HTR-8/SVneo (cell line): ENCODE measurements at places on chromosomes 7 and 10.

DNA sequence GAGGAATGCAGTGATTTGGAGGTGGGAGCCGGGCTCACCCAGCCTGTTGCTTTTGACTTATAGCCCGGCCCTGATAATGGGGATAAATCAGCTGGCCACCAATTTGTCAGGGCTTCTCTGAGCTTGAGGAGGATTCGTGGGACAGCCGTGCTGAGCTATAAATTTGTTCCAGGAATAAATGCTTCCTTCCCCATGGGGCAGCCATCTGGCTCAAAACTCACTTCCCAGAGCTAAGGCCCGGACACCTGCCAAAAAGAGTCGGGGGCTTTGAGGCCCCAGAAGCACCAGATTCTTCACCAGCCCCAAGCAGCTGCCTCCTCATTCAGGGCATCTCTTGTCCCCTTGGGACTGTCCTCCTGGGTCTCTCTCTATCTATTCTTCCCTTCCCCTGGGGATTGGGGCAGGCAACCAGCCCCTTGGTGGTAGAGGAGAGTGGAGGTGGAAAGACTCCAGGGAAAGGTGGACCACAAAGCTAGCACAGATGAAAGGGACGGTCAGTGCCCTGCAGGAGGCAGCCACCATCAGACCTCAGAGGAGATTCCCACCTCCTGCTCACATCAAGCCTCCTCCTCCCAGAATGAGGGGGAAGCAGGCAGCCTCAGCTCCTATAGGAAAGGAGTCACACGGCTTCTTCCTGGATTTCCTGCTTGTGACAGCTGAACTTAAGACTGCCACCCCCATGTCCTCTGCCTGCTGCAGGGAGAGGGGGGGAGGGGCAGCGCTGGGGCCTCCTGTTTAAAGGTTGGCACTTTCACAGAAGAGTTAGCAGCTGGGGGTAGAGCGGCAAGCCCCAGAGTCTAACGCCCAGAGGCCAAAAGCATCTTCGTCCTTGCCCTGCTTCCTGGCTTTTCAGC is 44.2 kb upstream of the LRRC4 start:
- no peak for DNase-seq

GRCh38 chr10:122864901-122865300 is 14.5 kb downstream of the FAM24B start:
- no peak for DNase-seq

- no peak for DNase-seq
Measured at GRCh38 chr10:77189520-77189919, 448.1 kb downstream of the KCNMA1 start.

DNA sequence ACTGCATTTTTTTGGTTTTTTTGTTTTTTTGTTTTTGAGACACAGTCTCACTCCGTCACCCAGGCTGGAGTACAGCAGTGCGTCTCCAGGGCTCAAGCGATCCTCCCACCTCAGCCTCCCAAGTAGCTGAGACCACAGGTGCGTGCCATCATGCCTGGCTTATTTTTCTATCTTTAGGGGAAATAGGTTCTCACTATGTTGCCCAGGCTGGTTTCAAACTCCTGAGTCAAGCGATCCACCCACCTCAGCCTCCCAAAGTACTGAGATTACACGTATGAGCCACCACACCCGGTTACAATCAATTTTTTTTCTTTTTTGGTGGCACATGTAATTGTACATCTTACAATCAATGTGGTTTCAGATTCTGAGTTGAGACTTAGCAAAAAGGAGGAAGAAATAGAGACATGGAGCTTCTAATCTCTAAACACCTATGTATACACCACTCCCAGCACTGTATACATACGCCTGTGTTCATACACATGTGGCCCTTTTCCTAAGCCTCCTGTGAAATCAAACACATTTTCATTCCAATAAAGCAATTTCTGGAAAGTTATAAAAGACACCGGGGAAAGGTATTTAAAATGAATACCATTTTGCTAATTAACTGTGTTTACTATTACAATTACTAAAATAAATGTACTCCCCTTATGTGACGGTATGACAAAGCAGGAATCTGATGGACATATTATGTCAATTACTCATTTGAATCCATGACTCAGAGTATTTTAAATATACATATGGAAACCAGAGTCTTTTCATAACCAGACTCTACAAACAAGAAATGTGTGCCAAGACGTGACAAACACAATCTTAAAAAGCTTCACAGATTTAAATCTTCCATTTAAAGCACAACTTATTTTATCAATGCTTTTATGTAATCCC is 40.9 kb downstream of the SMURF1 start:
- no peak for DNase-seq

DNA sequence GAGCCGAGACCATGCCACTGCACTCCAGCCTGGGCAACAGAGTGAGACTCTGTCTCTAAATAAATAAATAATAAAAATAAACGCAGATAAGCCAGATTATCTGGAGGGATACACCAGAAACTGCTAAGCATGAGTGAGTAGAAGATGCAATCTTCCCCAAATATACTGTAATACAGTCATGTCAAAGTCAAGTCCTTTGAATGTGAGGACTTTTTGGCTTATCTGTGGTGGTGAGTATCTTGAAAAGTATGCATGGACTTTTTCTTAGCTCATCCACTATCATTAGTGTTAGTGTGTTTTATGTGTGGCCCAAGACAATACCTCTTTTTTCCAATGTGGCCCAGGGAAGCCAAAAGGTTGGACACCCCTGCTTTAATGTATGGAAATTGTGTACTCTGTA is 44.7 kb upstream of the PITRM1 start:
- DNase-seq = no peak

- DNase-seq = no peak
Measured at GRCh38 chr7:39826166-39826565, 123.9 kb upstream of the CDK13 start.

DNA sequence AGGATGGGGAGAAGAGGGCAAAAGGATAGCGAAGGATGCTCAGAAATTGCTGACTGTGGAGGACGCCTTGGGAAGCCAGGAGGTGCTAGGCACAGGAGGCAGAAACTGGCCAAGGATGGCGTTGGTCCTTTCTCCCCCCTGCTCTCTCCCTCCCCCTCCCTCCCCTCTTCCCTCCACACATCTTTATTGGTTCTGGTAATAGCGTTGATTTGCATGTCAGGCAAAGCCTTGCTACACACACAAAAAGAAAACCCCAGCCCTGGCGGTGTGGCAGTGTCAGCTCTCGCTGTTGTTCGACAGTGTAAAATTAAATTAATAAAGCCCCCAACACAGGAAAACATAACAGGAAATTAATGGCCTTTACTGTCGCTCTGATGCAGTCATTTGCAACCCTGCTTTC is 47.2 kb downstream of the PAX2 start:
- no peak for DNase-seq

DNA sequence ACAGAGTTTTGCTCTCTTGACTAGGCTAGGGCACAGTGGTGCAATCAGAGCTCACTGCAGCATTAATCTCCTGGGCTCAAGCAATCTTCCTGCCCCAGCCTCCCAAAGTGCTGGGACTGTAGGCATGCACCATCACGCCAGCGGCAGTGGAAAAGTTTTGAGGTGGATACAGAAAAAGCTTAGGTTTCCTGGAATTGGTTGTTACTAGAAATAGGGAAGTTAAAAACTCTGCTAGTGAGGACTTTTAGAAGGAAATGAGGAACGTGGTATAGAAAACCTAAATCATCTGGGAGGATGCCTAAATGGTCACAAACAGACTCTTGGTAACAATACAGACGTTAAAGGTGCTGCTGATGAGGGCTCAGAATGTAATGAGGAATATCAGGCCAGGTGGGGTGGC is 10.9 kb upstream of the SNX8 start:
- DNase-seq = no peak

DNA sequence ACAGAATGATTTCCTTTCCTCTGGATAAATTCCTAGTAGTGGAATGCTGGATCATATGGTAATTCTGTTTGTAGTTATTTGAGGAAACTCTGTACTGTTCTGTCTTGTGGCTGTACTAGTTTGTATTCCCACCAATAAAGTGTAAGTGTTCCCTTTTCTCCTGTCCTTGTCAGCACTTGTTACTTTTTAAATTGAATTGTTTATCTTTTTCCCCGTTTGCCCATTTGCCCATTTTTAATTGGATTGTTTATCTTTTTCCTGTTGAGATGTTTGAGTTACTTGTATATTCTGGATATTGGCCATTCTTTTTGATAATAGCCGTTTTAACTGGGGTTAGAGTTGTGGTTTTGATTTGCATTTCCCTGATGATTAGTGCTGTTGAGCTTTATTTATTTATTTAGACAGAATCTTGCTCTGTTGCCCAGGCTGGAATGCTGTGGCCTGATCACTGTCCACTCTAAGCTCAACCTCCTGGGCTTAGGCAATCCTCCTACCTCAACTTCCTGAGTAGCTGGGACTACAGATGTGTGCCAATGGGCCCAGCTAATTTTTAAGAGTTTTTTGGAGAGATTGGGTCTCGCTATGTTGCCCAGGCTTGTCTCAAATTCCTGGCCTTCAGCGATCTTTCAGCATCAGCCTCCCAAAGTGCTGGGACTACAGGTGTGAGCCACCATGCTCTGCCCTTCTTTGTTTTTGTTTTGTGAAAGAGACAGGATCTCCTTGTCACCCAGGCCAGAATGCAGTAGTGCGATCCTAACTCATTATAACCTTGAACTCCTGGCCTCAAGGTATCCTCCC is 23.0 kb downstream of the BMPR1A start:
- no peak for DNase-seq

DNA sequence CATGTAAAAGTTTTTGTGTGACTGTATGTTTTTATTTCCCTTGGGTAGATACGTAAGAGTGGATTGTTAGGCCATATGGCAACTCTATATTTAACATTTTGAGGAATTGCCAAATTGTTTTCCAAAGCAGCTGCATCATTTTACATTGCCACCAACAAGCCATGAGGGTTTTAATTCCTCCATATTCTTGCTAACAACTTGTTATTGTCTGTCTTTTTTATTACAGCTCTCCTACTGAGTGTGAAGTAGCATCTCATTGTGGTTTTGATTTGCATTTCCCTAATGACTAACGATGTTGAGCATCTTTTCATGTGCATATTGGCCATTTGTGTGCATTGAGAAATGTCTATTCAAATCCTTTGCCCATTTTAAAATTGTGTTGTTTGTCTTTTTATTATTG is 94.9 kb downstream of the CARD11 start:
- DNase-seq = no peak

GRCh38 chr10:47031901-47032465 is 120.8 kb downstream of the PTPN20 start:
- no peak for DNase-seq

- DNase-seq = no peak
Measured at GRCh38 chr10:12445701-12446334, 96.5 kb downstream of the CAMK1D start.

DNA sequence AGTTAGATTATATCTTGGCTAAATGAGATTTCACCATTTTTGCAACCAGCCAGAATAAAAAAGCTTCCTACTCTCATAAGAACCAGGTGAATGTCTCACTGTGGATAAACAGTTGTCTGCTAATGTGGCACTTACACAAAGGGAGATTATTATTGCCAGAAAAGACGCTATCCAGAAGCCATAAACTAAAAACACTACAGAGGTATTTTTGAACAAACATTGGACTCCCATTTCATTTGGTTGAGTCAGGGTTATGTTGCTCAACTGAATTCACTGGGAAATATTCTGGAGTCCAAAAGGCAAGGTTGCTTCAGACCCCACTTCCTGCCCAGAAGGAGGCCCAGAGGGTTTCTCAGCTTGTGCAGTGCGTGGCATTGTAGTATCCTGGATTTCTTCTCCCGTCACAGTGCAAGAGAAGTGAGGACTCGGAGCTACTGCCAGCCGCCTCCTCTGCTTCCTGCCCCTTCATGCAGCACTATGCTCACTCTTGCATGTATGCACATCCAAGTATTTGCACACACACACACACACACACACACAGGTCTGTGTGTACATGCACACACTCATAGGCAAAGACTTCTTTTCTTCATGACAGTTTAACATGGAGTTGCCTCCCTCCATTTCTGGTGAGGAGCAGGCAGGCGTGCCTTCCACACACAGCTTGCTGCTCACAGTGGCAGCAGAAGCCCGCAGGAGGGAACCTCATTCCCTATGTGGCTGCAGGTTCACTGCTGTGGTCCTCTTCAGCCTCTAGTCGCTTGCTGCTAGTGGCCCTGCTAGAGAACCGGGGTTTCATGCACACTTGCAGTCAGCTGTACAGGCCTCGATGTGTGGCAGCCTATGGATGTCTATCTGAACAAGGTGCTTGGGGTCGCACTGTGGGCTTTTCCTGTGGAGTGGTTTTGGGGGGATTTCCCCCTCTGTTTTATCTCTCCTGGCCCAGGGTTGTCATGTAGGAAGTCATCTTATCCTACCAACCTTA is 10.1 kb downstream of the DENND10 start:
- no peak for DNase-seq

- DNase-seq = no peak
Measured at GRCh38 chr10:121448766-121449421, 149.3 kb downstream of the FGFR2 start.

GRCh38 chr10:127411062-127411461 is 138.0 kb upstream of the NPS start:
- no peak for DNase-seq

- no peak for DNase-seq
Measured at GRCh38 chr10:31315453-31315852, 3.6 kb upstream of the ZEB1 start.

DNA sequence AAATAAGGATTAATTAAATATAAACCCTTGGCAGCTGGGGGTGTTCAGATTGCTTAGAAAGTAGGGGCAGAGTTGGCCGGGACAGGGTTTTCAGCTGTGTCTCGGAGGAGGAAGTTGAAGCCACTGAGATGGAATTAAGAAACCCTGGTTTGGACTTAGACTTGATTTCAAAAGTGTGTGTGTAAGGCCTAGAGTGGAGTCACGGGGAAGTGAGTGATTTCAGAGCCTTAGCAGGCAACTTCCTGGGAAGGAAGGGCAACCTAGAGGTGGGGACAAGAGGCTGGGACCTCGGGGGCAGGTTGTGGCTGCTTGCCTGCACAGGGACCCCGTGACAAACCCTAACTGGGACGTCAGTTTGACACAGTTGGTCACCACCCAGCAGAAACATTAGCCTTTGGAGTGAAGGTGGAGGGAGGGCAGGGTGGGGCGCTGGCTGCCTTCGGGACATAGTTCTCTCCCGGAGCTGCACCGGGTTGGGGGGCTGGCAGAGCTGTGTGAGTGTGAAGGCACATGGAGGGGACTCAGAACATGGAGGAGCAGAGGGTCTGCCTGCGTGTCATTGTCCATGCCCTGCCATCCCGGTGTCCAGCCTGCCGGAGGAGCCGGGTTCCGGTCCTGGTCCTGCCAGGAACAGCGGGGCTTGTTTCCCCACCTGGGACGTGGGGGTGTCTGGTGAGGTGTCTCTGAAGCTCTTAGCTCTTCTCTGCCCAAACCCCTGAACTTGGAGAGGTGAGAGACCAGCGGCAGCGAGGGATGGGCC is 1.8 kb downstream of the BRI3 start:
- no peak for DNase-seq

DNA sequence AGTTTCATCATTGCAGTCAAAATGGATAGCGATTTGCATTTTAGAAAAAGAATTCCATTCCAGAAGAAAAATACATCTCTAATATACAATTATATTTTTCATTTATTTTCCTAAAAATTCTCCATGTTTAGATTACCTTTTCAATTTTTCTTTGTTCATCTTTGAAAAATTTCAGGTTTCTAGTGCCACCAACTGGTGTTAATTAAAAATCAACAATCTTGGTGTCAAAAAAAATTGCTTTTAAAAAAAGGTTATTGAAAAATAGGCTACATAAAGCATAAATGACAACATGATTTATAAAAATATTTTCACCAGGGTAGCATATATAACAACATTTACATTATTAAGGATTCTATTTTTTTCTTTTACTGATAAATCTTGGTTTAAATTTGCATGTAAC is 53.0 kb downstream of the CCDC186 start:
- DNase-seq = no peak
